AG04450 (cell line): ENCODE measurements at places on chromosomes 5 and 9.
A peak's percentile ranks its signal among the peaks of the same experiment; 100 is the strongest.

- no peak for DNase-seq
Measured at GRCh38 chr5:103497781-103498180, 64.8 kb downstream of the NUDT12 start.

GRCh38 chr9:81083854-81084512 lies 605.4 kb downstream of the TLE1 start:
- DNase-seq = no peak

DNA sequence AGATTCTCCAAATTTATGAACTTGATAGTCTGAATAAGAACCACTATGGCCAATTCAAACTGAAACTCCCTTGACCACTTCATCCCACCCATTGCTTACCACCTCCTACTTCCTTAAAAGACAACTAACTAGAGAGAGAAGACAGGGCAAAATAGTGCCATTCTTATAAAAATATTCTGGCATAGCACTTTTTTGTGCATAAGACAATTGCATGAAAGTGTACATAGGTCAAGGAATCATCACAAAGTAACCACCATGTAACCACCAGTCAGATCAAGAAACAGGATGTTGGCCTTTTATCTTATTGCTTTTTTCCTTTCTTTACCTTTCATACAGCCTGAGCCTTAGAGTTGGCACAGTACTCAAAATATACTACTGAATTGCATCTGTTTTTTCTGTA lies 8.1 kb upstream of the ARSB start:
- DNase-seq = no peak

- DNase-seq = no peak
Measured at GRCh38 chr5:134576386-134577021, 51.0 kb downstream of the JADE2 start.

DNA sequence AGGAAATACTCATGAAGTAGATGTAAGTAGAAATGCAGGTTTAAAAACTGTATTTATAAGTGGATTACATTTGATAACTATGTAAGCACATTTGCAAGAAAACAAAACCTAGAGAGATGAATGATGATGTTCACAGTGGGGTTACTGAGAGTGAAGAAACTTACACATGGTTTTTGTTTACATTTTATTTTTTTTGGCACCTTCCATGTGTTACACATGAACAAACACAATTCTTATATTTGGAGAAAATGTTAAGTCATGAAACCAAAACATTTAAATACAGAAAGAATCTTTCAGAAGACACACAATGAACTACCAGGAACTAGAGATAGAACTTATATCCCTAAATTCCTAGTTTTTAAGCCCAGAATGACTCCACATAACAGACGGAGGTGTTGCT lies 51.5 kb upstream of the SPATA31E1 start:
- no peak for DNase-seq

GRCh38 chr9:95808011-95808410 lies 67.5 kb upstream of the ERCC6L2 start:
- DNase-seq = no peak

GRCh38 chr5:65760504-65761275 lies 38.7 kb downstream of the NLN start:
- no peak for DNase-seq

- peak; percentile 39 for DNase-seq
Measured at GRCh38 chr5:158976035-158976434, 123.7 kb downstream of the EBF1 start.

DNA sequence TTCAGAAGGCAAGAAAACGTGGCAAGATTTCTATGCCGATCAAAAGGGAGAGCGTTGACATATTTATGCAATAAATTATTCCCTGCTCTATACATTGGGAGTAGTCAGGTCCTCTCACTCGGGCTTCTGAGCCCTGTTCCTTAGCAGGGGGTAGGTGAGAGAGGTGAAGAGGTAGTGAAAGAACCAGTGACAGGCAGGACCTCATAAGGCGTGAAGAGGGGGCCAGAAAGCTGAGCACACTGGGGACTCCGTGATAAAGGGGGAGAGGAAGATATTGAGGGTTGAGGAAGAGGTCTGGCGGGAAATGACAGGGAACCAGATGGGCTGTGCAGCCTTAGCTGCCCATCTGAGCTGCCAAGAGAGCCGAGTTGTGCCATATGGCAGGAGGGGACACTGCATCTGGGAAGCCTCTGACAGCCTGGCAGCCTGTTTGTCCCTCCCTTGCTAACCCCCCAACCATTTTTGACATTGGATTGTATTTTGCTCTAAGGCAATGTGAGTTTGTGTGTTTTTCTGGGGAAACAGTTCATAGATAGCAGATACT lies 782 bp upstream of the CDC20B start:
- no peak for DNase-seq

DNA sequence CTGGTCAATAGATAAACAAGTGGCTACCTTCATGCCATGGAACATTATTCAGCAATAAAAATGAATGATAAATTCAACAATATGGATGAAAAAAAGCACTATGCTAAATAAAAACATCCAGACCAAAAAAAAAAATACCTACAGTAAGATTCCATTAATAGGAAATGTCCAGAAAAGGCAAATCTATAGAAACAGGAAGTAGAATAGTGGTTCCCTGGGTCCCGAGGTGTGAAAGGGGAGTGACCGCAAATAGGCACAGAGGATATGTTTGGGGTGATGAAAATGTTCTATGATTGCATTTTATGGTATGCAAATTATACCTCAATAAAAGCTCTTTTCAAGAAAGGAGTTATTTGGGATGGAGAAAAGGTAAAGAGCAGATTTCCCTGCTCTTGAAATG lies 3.6 kb upstream of the GPR151 start:
- no peak for DNase-seq

GRCh38 chr5:401146-402034 lies 41.6 kb upstream of the EXOC3 start:
- DNase-seq = no peak

GRCh38 chr5:108703313-108703712 lies 44.4 kb upstream of the FER start:
- DNase-seq = no peak

DNA sequence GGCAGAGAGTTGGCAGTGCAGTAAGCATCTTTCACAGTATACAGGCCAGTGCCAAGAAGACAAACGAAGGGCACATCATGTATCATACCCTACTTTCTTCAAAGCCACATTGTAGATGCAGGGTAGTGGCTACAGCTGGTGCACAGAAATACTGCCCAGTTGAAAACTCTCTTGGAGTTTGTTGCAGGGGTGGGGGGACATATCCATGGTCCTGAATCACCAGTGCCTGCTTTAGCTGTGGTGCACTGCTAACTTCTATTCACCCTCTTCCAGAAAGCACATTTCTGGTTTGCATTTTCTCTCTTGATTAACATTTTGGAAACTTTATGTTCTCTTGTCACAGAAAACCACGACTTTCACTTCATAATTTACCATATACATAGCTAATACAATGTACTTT lies 196.6 kb downstream of the PAPPA start:
- no peak for DNase-seq

DNA sequence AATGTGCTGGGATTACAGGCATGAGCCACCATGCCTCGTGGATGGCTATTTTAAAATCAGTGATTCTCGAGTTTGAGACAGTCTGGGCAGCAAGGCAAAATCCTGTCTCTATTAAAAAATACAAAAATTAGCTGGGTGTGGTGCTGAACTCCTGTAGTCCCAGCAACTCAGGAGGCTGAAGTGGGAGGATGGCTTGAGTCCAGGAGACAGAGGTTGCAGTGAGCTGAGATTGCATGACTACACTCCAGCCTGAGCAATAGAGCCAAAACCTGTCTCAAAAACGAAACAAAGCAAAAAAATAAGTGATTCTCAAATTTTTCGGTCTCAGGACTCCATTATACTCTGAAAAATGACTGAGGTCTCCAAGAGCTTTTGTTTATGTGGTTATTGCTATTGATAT lies 47.9 kb upstream of the HSPA9 start:
- no peak for DNase-seq

DNA sequence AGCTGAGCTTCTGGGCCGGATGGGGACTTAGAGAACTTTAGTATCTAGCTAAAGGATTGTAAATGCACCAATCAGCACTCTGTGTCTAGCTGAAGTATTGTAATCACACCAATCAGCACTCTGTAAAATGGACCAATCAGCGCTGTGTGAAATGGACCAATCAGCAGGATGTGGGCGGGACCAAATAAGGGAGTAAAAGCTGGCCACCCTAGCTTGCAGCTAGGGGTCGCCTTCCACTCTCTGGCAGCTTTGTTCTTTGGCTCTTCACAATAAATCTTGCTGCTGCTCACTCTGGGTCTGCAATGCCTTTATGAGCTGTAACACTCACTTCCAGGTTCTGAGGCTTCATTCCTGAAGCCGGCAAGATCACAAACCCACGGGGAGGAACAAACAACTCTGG lies 354.0 kb downstream of the PRR16 start:
- DNase-seq = no peak
